Right lobe of liver (tissue), 6 donors: ENCODE measurements at places on chromosomes 5 and 9. TPM values are rescaled to one million over a fixed set of nuclear protein-coding genes. Genes with fewer than 3 reads are reported as not detected.

Gene PCDHA1
- not detected for total RNA-seq

Gene RNF130
- total RNA-seq: 83.1 TPM

Gene ZNF618
- total RNA-seq: 7.0 TPM

Gene SPINK1
- total RNA-seq: 823 TPM

Gene BAAT
- 546 TPM for total RNA-seq

DNA sequence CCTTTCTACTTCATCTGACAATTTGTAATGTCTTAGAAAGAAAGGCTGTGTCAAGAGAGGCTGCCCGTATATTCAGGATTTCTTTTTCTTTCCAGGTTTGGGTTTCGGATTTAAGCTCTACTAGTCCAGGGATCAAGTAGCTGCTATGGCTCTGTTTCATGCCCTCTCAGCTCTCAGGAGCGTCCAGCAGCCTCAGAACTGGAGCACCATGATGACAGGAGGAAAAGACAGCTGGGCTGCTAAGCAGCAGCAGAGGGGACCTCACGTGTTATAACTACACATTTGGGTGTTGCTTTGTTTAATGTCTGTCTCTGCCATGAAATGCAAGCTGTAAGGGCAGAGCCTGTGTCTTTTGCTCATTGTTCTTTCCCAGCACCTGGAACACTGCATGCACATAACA lies 28.5 kb downstream of the TBC1D2 start:
- DNase-seq: no peak

GRCh38 chr5:145520335-145520734 lies 314.8 kb downstream of the PRELID2 start:
- DNase-seq: no peak

DNA sequence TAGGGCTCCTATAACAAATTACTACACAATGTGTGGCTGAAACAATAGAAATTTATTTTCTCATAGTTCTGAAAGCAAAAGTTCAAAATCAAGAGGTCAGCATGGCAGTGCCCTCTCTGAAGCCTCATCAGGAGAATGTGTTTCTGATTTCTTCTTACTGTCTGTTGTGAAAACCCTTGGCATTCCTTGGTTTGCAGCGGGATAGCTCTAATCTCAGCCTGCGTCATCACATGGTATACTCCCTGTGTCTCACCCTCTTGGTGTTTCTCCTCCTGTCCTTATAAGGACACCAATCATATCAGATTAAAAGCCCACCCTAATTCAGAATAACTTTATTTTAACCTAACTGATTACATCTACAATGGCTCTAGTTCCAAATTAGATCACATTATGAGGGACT lies 87.5 kb upstream of the CDH9 start:
- no peak for DNase-seq

GRCh38 chr9:33993104-33993503 lies 55.6 kb downstream of the UBAP2 start:
- no peak for DNase-seq

DNA sequence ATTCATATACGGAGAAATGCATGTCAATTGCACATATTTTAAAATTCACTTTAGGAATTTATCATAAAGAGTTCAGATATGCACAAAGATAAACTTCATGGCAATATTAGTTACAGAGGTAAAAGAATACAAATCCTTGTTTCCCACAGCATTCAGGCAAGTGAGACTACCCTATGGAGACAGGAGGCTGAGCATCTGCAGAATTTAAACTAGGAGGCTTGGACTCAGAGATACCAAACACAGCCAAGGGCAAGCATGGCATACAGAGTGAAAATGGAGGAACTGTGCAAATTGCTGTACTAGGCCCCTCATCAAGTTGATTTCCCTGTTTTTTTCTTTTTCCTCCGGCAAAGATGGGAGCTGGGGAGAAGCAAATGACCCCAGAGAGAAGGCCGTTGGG lies 94.2 kb downstream of the SLC24A2 start:
- no peak for DNase-seq
